Left renal cortex interstitium (tissue), 4 donors: ENCODE measurements at places on chromosomes 1 and 21. TPM values are rescaled to one million over a fixed set of nuclear protein-coding genes. Genes with fewer than 3 reads are reported as not detected.

The PCP4 gene
- polyA plus RNA-seq = 14.4 TPM

The NR0B2 gene
- polyA plus RNA-seq = 1.7 TPM

The FOXD2 gene
- polyA plus RNA-seq = 9.5 TPM

The HES2 gene
- 0.23 TPM for polyA plus RNA-seq

The HSPB7 gene
- 3.9 TPM for polyA plus RNA-seq

The CHIT1 gene
- polyA plus RNA-seq = 0.14 TPM

The CSMD2 gene
- polyA plus RNA-seq = 1.1 TPM

The CR2 gene
- polyA plus RNA-seq = 0.91 TPM

The PRAMEF27 gene
- not detected for polyA plus RNA-seq

The NCF2 gene
- polyA plus RNA-seq = 3.0 TPM

The CIART gene
- 8.3 TPM for polyA plus RNA-seq

The COL8A2 gene
- polyA plus RNA-seq = 2.8 TPM

The RGSL1 gene
- not detected for polyA plus RNA-seq

The TFAP2E gene
- 0.84 TPM for polyA plus RNA-seq

The CA6 gene
- polyA plus RNA-seq = not detected

The KCND3 gene
- 1.4 TPM for polyA plus RNA-seq

The LYPD8 gene
- not detected for polyA plus RNA-seq

The KCNQ4 gene
- polyA plus RNA-seq = 3.1 TPM

The TLCD4 gene
- 7.2 TPM for polyA plus RNA-seq

The RGS4 gene
- 13.2 TPM for polyA plus RNA-seq

The NUF2 gene
- polyA plus RNA-seq = 26.5 TPM

The GNL2 gene
- 84.1 TPM for polyA plus RNA-seq

The KRTAP11-1 gene
- not detected for polyA plus RNA-seq

The S100A9 gene
- polyA plus RNA-seq = 13.5 TPM

The ADIPOR1 gene
- polyA plus RNA-seq = 77.7 TPM

The AZIN2 gene
- 8.9 TPM for polyA plus RNA-seq

The KIF14 gene
- polyA plus RNA-seq = 6.8 TPM
